Activated naive CD4-positive, alpha-beta T cell treated with anti-CD3 and anti-CD28 coated beads, Interleukin-2, amount 10 ng/mL, durations not matched to agents 7 days and 5 days (primary cell): ENCODE measurements at places on chromosomes 13 and 19.

GRCh38 chr13:51539887-51540286 lies 44.4 kb upstream of the WDFY2 start:
- DNase-seq: no peak

GRCh38 chr13:75196147-75196837 lies 285.7 kb downstream of the TBC1D4 start:
- DNase-seq: no peak

DNA sequence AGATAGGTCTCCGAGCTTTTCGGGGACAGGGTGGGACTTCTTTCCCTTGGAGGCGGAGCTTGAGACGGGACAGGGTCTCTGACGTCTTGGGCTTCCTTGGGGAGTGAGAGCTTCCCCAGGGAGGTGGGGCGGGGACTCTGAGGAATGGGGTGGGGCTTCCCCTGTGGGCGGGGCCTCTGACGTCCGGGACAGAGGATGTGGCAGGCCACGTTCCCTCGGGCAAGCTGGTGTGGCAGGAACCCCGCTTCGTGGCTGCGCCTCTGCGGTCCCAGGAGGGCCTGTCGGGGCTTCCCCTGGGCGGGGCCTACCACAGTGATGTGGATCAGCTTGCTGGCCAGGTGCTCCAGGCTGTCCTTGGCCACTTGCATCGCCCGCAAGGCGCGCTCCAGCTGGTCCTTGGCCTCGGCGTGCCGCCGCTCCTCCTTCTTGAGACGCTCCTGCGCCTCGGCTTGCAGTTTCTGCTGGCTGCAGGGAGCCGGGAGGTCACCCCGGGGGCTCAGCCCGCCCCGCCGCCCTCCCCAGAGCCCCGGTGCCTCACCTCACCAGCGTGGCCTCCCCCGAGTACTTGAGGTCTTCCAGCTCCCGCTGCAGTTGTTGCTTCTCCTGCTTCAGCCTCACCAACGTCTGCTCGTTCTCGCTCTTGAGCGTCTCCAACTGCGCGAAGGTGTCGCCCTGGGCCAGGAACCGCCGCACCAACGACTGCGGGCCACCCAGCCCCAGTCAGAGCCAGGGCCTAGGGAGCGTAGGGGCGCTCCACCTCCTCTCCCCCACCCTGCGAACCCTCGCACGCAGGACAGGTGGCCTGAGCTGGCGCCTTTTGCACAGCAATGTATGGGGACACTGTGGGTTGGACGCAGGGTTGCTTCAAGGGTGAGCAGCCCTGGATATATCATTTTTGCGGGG lies 3.3 kb upstream of the RGL3 start:
- peak; percentile 84 for DNase-seq

- no peak for DNase-seq
Measured at GRCh38 chr13:51892657-51893056, 30.9 kb downstream of the CCDC70 start.

- no peak for DNase-seq
Measured at GRCh38 chr19:45922281-45922680, 7.7 kb upstream of the NANOS2 start.

- DNase-seq: no peak
Measured at GRCh38 chr13:26133286-26133685, 81.5 kb upstream of the SHISA2 start.

DNA sequence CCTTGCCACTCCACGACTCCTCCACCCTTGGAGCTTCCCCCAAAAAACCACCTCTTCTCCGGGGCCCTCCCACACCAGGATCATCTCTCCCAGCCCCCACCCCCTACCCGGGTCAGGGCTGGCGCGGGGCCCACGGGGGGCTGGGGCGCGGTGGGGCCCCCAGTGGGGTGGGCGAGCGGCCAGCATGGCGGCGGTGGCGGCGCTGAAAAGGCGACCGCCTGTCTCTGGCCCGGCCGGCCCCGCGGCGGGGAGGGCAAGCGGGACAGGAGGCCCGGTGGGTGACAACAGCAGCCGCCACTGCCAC lies 850 bp downstream of the DYRK1B start:
- DNase-seq: no peak

DNA sequence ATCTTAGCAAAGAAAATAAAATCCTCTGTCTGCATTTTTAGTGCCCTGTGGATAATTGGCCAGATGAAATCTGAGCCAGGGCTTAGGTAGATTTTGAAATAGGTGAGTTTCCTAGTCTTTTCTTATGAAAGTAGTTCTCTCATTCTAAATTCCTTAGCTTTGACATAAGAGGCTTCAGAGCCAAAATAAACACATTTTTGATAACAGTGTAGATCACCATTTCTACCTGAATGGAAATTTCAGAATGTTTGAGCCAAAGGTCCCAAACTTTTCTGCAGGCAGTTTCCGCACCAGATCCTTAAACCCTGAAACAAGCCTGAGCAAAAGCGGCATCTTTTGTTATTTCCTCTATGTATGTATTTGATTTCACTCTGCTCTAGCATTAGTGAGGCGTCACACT lies 551.2 kb downstream of the EFNB2 start:
- DNase-seq: no peak
